T-helper 9 cell (primary cell): ENCODE measurements at places on chromosomes 2 and 18.

- no peak for DNase-seq
Measured at GRCh38 chr2:179410552-179411356, 146.1 kb upstream of the SESTD1 start.

- no peak for DNase-seq
Measured at GRCh38 chr2:104846786-104847585, 6.9 kb upstream of the POU3F3 start.

DNA sequence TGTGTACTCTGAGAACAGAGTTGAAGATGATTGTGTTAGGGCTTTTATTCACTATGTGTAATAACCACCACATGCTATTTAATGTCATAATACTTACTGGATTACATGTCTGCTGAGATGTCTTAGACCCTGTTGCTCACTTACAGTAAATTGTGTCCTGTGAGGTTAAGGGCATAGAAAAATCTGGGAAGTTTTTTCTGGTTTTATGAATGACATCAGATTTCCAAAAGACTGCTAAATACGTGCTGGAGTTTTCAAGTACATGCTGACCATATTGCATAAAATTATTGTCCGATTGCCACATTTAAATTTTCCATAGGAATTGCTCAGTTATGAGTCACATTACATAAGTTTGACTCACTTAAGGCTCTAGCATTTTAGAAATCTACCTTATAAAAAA, 96.7 kb upstream of the COL5A2 start:
- DNase-seq: no peak

- DNase-seq: no peak
Measured at GRCh38 chr2:71173096-71173495, 42.7 kb downstream of the MPHOSPH10 start.

DNA sequence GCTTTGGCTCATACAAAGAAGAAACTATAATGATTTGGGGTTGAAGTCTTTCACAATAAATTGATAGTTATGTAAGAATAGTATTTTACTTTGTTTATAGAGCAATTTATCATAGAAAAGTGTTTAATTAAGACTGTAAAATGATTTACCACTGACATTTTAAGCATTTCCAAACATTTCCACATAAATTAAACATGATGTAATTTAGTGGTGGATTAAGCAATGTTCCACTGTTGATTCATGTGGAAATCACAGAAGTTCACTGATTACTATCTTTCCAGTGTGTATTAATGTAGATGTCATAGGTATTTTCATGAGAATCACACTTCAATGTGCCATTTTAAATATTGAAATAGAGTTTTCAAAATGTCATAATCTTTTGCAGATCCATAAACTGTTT, 40.1 kb upstream of the GRB14 start:
- DNase-seq: no peak

- no peak for DNase-seq
Measured at GRCh38 chr2:164896226-164896625, 54.6 kb upstream of the COBLL1 start.

- DNase-seq: no peak
Measured at GRCh38 chr2:227310756-227311110, 14.3 kb upstream of the MFF start.

- DNase-seq: no peak
Measured at GRCh38 chr2:11161747-11162146, 6.5 kb downstream of the SLC66A3 start.

GRCh38 chr2:100802066-100802465, 17.9 kb upstream of the NPAS2 start:
- DNase-seq: no peak

DNA sequence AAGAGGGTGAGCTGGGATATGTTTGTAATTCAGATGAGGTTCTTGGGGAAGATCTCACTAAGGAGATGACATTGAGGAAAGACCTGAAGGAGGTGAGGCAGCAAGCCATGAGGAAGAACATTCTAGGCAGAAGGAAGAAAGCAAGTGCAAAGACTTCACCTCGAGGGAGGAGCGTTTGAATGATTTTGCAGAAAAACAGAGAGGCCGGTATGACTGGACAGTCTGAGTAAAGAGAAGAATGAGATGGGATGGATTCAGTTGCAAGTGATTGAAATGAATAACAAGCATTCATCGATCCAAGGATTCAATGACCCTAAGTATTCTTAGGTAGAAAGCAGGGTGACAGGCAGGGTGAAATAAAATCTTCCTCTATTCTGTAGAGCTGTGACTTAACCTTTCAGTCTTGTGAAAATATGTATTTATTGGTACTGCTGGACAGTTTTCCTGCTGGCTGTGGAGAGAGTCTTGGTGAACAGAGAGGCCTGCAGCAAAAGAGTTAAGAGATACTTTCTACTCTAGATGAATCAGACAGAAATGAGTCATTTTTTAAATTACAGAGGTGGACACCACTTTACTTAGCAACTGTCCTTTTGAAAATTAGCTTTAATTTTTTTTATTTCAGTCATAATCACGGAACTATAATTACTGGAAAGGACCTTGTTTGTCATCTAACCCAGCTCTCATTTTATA, 278.4 kb downstream of the LRRTM1 start:
- no peak for DNase-seq

DNA sequence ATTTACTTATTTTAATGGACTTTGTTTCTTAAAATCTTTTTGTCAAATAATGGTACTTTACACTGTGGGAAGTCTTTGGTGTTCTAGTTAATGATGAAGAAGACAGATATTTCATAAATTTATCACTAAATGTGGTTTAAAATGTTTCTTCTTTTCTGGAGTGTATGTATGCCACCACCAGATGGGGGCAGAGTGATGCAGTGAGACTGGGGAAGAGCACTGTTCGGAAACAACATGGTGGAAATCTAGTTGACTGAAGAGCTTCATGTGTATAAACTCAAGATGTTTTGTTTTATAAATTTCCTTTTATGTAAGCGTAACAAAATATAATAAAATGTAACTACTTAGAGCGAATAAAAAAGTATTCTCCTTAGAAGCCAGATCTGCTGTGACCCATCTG, 195.1 kb downstream of the KCNE4 start:
- no peak for DNase-seq

DNA sequence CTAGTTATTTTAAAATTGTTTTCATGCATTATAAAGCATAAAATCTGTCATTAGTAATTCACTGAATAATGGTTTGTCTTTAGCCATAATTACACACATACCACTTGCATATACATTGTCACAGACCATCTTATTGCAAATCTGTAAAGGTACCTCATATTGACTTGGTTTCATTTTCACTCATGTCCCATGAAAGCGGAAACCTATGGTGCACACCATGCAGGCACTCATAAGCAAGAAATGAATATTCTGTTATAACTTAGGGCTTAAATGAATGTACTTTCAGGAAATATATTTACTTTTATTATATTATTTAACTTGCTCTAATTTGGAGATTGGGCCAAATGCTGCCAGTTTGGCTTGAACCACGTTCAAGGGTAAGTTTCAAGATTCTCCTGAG, 29.2 kb upstream of the STK17B start:
- DNase-seq: no peak

DNA sequence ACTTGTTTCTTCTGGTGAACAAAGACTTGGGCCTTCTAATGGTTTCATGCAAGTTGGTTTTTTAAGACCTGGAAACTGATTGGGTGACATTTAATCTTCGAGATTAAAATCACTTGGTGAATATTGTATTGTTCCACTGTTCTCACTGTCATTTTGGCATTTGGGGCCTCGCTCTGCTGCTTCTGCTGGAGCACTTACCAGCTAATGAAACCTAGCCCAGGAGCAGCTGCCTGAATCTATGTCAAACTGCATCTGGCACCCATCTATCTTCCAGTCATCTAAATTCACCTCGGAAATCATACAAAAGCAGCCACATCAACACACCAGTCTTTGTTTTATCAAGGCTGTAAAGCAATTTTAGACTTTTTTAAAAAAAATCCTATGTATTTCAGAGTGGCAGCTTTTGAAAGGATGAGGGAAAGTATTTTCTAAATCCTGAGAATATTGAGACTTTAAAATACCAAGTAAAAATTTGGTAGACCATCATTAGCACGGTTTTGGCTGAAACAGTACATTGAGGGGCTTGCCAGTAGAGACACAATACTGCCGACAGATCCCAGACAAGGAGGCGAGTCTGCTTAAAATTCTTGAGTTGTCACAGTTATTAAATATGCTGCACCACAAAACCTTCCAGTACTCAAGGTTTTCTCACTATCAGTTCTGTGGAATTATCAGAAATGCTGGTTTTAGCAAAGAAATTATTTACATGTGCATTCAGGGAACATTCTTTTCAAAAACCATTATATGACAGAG, 26.1 kb upstream of the SERTAD2 start:
- DNase-seq: no peak

DNA sequence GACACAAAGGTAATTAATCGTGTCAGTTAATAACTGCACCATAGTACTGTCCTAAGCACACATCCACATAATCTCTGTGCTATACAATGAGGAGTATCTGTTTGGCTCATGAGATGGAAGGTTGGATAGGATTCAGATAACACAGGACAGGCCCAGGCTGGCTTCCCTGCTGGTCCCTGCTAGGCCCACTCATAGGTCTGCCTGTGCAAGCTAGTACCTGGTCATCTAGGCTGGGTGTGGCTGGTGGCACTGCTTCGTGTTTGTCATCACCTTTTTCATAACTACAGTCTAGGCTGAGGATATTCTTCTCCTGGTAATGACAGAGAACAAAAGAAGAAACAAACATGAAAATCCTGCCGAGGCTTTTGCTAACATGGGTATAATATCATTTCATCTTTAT, 392.8 kb downstream of the TRIB2 start:
- DNase-seq: no peak

- DNase-seq: no peak
Measured at GRCh38 chr2:231299267-231299666, 96.2 kb upstream of the B3GNT7 start.
